ENCODE measurements at places on chromosomes 12 and 14.

- DNase-seq = peak; percentile 55
Observed at GRCh38 chr12:101839324-101840283, 8.8 kb upstream of the GNPTAB start.

- DNase-seq = no peak
Observed at GRCh38 chr12:49304161-49304560, 9.2 kb downstream of the PRPH start.

DNA sequence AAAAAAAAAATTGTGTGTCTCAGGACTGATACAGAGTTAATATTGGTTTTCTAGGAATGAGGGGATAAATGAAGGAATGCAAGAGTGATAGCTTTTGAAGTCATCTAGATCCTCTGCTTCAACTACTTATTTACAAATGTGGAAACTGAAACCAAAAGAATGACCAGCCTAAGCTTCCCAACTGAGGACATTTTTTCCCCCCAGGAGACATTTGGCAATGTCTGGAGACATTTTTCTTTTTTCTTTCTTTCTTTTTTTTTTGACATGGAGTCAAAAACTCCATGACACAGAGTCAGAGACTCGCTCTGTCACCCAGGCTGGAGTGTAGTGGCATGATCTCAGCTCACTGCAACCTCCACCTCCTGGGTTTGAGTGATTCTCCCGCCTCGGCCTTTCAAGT lies 15.3 kb downstream of the DLK1 start:
- no peak for DNase-seq

- DNase-seq = no peak
Observed at GRCh38 chr14:86940106-86940505, 1052.9 kb downstream of the GALC start.

DNA sequence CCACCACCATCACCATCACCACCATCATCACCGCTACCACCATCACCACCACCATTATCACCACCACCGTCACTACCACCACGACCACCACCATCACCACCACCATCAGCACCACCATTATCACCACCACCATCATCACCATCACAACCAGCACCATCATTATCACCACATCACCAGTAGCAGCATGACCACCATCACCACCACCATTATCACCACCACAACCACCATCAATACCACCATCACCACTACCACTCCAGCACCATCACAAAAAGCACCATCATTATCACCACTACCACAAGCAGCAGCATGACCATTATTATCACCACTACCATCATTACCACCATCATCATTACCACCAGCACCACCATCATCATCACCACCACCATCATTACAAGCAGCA lies 62.1 kb downstream of the MVK start:
- no peak for DNase-seq

Measured in stimulated activated CD8-positive, alpha-beta memory T cell treated with anti-CD3 and anti-CD28 coated beads, Interleukin-4, amount 100 ng/mL, for 4 hours (primary cell).